Endothelial cell of umbilical vein (primary cell): ENCODE measurements at places on chromosomes 11 and 22.

GRCh38 chr22:29209624-29209929 lies 3.9 kb downstream of the EMID1 start:
- DNase-seq, result no peak

- peak; percentile 95 for DNase-seq
Observed at GRCh38 chr22:42939941-42940653, 74.9 kb downstream of the PACSIN2 start.

- no peak for DNase-seq
Observed at GRCh38 chr11:69293087-69293486, 868 bp upstream of the MYEOV start.

DNA sequence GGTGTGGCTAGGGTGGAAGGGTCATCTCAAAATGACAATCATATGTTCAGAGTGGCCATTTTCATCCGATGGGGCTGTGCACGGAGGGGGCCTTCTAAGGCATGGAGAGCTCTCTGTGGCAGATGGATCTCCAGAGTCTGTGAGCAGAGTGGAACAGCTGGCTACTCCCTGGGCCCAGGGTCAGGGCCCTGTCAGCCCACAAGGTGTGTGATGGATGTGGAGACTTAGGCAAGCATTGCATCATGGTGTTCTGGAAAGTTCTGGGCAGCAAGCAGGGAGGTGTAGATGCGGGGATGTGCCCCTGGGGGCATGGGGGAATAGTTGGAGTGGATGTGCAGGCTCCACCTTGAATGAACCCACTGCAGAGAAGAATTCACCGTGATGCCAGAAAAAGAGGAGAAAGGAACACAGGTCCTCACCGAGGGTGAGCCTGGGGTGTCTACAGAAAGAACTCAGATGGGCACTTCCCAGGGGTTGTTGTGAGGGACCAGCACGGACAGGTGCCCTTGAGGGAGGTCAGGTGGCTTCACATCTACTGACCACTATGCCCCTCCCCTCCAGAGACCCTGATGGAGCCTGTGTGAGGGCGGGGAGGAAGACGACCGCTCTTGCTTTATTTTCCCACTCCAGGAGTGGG lies 51.1 kb downstream of the CHRDL2 start:
- no peak for DNase-seq

DNA sequence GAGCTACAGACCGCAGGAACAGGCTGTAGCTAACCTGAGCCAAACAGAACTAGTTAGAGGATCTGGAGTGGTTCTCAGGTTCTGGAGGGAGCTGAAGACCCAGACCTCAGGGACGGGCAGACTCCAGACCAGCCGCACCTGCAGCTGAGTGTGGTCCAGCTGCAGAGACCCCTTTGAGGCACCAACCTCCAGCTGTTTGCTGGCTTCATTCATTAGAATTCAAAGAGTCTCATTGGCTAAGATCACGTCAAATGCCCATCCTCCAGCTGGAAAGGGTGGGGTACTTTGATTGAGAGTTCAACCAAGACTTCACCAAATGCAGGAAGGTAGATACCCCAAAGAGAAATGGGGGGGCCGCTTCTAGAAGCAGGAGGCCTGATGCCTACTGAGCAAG lies 13.4 kb upstream of the IL2RB start:
- DNase-seq, result no peak

DNA sequence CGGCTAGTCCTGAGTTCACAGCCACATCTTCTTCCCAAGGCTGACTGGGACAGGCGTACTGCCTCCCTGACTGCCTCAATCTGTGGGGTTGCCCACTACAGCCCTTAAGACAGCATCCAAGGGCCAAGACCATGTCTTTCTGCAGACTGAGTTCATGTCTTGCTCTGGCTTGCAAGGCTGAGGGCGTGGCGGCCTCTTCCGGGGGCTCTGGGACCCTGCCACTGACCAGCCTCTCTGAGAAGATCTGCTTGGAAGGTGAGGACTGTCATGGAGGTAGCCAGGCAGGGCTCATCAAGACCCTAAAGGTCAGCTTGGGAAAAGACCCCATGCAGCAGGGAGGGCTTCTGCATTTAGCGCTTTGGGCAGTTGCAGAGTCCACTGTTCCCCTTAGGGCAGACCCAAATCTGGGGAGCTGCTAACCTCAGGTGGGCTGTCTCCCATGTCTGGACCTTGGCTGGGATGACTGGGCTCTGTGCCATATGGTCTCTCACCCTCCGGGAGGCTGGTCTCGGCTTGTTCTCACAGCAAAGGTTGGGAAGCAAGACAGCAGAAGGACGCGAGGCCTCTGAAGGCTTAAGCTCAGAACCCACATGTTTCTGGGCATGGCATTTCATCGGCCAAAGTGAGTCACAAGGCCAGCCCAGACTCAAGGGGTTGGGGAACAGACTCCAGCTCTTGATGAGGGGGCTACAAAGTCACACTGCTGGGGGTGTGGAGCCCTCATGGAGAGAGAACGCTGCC lies 109.1 kb upstream of the LMO1 start:
- no peak for DNase-seq

DNA sequence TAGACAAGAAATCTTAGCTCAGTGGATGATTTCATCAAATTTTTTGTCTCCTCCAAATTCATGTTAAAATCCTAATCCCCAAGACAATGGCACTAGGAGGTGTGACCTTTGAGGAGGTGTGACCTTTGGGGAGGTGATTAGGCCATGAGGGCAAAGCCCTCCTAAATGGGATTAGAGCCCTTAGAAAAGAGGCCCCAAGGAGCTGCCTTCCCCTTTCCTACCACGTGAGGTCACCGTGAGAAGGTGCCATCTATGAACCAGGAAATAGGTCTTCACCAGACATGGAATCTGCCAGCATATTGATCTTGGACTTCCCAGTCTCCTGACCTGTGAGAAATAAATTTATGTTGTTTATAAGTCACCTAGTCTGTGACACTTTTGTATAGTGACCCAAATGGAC lies 138.7 kb downstream of the TRIM29 start:
- DNase-seq, result no peak

GRCh38 chr11:119578521-119579191 lies 150.3 kb downstream of the NECTIN1 start:
- DNase-seq, result no peak

DNA sequence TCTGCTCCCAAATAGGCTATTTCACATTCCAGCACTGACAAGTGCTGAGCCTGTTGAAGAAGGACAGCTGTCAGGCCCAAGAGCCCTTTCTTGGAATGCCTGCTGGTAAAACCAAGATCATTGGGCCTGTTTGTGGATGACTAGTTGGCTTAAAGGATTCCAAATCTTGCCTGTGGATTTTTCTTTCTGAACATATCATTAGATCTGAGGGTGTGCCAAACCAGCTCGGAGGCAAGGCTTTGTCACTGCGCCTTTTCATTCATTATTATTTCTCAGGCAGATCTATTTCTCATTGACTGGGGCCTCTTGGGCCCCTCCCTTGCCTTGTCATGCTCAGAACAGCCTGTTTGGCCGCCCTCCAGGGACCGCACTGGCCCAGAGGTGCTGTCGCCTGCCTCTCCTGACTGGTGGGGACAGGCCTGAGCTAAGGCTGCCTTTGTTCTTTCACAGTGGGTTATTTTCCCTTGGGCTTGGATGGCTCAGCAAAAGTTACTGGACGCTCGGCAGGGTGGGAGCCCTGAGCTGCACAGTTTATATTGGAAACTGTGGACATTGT lies 222.7 kb upstream of the SESN3 start:
- no peak for DNase-seq

DNA sequence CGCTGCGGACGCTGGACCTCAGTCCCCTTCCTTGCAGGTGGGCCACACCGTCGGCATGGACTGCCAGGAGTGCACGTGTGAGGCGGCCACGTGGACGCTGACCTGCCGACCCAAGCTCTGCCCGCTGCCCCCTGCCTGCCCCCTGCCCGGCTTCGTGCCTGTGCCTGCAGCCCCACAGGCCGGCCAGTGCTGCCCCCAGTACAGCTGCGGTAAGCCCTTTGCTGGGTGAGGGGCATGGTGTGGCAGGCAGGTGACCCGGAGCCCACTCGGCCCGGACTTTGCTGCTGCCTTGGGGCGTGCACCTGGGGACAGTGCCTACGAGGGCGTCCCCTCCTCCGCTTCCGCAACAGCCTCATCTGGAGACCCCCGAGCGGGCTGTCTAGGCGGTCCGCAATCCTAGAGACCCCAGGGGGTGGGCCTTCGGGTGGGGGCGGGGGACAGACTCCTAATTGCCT lies 25.4 kb upstream of the MUC5B start:
- no peak for DNase-seq

GRCh38 chr11:85685125-85685819 lies 723 bp downstream of the CCDC89 start:
- DNase-seq, result no peak

GRCh38 chr22:39097098-39098020 lies at the start of gene APOBEC3H:
TSS of gene APOBEC3H (plus strand) at chr22:39097244. CDS start at chr22:39100279, 3,035 bp downstream.
- no peak for DNase-seq

GRCh38 chr11:123815122-123815521 lies 9.0 kb upstream of the OR6M1 start:
- DNase-seq, result no peak

DNA sequence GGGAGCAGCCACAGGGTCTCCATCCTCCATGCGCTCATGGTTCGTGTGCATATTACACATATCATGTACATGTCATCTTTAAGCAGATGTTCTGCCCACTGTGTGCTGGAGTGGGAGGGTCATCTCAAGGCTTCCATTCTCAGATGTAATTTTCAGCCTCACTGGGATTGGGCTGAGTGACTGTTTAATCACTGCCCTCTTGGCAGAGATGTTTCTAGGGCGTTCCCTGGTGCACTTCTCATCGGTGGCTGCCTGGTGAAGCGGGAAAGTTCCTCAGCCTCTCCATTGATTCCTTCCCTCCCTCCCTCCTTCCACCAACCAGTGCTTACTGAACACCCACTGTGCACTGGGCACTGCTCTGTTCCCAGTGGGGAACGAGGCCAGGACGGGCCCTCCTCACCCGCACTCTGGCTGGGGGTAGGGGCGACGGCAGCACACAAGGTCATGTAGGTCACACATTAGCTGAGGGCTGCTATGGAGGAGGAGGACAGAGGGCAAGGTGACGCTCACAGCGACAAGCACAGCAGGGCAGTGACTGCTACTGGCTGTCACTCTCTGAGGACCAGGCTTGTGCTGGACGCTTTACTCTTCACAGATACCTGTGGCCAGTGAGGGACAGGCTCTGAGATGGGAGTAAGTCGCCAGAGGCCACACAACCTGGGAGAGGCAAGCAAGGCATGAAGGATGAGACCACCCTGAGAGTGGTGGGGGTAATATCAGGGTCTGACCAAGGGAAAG lies 22.9 kb downstream of the GNAZ start:
- DNase-seq, result no peak

DNA sequence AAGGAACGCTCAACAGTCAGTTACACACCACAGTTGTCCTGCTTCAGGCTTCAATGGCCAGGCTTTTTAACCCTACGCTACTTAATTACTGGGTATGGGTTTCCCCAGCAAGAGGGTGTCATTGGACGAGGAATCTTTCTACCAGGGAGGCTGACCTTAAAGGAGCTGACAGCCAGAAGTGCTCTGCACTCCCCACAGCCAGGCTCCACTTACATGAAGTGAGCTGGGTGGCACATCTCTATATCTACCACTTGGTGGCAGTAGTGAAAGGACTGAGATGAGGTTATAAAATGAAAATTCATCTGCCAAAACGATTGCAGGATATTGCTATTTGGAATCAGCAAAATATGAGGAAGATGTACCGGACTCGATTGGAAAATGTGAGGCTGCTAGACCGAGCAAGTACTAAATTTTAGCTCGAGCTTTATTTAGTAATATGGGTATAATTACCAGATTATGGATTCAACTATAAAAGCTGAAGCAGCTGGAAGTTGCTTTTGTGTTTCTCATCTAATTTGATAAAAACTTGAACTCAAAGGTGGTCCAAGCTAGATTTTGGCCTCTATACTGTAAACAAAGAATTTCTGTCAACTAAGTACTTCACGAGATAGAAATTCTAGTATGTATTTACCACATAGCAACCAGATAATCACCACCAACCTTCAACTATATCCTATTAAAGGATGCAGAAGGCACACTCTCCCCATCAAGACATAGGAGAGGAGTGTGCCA lies 53.9 kb upstream of the CEP126 start:
- peak; percentile 58 for DNase-seq

- no peak for DNase-seq
Observed at GRCh38 chr22:19968450-19968891, 26.9 kb upstream of the TXNRD2 start.

- no peak for DNase-seq
Observed at GRCh38 chr11:93289782-93290463, 40.6 kb upstream of the DEUP1 start.

GRCh38 chr11:1673446-1674172 lies 23.4 kb upstream of the KRTAP5-6 start:
- DNase-seq, result no peak

GRCh38 chr11:96257972-96258934 lies 84.7 kb downstream of the MAML2 start:
- no peak for DNase-seq

DNA sequence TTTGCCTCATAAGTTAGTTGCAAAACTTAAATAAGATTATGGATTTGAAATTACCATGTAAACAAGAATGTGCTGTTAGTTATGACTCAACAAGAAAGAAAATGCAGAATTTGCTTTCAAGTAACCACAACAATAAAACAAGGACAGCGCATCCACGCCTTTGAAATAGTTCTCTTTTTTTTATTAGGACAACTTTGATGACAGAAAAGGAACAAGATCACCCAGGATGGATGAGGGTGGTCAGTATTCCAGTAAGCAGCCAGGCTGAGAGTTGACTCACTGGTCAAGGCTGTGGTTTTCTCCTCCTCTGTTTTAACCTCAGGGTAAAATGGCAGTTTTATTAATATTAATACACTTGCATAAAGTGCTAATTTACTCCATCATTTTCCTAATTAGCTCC lies 544.4 kb downstream of the OPCML start:
- DNase-seq, result no peak

DNA sequence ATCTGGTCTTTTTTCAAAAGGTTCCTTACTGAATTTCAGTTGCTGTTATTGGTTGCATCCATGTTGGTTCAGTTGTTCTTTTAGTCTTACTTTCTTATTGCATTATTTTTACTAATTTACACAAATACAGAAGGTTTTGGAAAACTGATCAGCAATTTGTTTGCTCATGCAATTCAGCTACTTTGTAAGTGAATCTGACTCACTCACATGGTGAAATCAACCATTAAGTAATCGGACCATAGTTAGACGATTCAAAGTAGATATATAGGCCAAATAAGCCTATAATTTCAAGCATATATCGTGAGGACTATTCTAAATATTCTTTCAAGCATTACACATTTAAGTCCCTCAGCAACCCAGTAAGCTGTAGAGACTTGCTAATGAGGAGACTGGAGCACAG lies 41.7 kb downstream of the CCDC83 start:
- DNase-seq, result no peak

- DNase-seq, result no peak
Observed at GRCh38 chr22:29811377-29811776, 26.7 kb downstream of the ASCC2 start.

GRCh38 chr22:36886016-36886415 lies 25.2 kb downstream of the NCF4 start:
- no peak for DNase-seq

GRCh38 chr11:33633251-33634003 lies 67.2 kb downstream of the C11orf91 start:
- DNase-seq, result no peak

- DNase-seq, result no peak
Observed at GRCh38 chr22:22944268-22944985, 56.8 kb downstream of the IGLL5 start.

DNA sequence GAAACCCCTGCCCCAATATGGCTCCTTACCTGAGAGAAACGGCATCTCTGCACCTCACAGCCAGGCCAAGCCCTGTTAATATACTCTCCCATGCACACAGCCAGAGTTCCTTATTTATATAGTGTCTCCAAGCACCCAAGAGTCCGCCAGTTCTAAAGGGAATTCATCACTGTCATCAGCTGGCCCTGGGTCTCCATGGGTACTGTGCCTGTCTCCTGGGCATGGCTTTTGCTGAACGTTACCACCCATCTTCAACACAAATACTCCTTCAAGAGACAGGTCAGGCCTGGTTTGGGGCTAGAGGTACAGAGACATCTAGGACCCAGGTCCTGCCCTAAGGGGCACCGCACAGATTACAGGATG lies 1.6 kb upstream of the ATG16L2 start:
- DNase-seq, result no peak
